ENCODE measurements at places on chromosomes 16 and 17.

DNA sequence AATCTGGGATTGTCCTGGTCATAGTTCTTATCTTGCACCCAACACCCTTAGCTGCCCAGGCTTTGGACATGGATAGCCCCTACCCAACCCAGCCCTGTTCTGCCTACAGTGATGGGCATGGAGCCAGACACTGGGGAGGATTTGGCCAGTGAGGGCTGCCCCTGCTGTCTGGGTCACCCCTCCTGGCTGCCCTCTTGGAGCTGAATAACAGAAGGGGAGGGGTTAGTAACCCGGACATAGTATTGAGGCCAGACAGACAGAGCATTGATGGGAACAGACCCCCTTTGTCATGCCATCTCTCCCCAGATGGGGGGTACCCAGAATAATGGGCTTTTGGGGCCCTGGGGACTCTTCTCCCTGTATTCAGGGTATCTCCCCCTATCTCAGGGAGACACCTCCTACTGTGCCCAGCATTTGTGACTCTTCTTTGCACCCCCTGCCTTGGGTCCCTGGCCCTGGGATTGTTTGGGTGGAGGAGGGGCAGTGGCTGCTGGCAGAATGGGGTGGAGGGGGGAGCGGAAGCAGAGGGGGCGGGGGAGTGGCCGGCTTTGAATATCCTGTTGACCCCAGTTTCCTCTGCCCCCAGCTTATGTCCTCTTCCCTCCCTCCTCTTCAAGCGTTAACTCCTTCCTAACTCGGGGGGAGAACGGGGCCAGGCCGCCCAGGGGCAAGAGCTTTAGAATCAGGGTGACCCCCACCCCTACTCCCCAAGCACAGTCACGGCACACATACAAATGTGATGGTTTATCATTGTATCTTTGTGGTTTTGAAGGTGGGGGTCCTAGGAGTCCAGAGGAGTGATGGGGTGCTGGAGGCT lies 17.0 kb downstream of the GJD3 start:
- DNase-seq, result no peak

DNA sequence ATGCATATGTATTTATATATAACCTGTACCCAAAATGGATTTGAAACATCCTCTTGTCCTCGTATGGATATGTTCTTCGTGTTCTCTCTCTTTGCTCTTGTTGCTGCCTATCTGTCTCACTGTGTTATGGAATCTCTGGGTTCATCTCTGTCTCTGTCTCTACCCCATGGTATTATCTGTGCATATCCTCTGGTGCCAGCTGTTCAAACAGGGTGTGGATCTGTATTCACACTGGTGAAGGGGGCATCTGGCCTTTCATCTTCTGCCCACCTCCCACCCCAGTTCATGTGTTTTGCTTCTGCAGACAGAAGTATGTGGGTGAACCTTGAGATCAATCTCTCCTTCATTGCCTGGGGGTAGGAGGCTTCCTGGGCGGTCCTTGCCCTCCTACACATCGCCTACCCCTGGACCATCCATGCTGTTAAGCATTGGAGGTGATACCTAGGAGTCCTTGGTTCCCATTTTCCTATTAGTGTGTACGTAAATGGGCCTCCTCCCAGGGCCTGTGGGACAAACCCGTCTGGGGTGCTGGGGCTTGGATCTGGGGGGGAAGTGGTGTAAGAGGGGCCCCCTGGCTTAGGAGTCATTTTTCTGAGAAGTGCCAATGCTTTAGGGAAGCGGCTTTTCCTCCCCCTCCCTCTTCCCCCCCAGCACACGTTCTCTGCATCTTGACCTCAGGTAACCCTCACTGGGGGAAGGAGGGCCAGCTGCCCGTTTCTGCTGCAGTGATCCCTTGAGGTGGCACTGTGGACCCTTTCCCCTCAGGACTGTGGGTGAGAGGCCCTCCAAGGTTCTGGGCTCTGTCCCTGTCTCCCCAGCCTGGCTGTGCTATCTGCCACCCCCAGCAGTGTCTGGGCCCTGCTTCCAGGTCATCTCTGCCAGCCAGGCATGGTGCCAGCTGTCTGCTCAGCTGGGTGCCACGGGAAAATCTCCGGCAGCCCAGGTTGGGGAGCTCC lies 21.1 kb downstream of the RARA start:
- peak; percentile 63 for DNase-seq

GRCh38 chr17:17500999-17501605 lies 4.9 kb upstream of the RASD1 start:
- DNase-seq, result no peak

GRCh38 chr16:4410335-4411075 lies 5.9 kb downstream of the CORO7 start:
- DNase-seq, result no peak

GRCh38 chr16:84314814-84315213 lies 20.1 kb downstream of the WFDC1 start:
- DNase-seq, result no peak

- DNase-seq, result no peak
These were observed 21.8 kb downstream of the SDR42E2 start for GRCh38 chr16:22183901-22184614.

All from naive B cell (primary cell).